ENCODE measurements at places on chromosomes 5 and 9.

DNA sequence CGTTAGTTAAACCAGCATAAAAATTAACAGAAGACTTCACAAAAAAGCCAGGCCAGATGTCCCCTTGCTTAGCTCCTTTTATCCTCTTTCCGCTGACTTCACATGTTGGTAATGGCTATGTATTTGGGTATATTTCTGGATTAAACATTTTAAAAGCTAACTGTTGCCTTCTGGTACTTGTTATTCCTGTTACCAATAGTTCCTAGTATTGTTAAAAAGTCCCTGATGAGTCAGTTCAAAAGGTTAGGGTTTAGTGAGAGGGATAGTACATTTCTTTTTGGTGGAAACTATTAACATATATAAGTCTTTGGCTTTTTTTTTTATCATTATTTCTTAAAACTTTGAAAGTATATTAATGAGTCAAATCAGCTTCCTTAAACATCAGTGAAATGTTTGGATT, 103.2 kb upstream of the ELL2 start:
- DNase-seq = no peak

DNA sequence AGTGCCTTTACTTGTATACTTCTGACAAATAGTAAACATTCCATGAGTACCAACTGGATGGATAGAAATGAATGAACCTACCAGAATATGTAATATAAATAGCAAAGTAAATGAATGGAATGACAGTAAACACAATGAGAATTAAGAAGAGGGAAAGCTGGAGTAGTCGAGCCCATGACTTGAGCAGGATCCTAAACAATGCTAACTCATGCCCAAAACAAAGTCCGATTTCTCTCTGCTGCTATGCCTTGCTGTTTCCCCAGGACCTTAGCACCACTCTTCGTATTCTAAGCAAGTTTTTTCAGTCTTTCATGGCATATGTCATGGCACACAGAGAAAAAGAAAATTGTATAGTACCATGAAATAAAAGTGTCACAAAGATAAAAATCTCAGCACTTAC, 1.8 kb downstream of the XPA start:
- DNase-seq = no peak

- DNase-seq = no peak
These were observed 723 bp upstream of the LCN15 start for GRCh38 chr9:136765041-136765440.

DNA sequence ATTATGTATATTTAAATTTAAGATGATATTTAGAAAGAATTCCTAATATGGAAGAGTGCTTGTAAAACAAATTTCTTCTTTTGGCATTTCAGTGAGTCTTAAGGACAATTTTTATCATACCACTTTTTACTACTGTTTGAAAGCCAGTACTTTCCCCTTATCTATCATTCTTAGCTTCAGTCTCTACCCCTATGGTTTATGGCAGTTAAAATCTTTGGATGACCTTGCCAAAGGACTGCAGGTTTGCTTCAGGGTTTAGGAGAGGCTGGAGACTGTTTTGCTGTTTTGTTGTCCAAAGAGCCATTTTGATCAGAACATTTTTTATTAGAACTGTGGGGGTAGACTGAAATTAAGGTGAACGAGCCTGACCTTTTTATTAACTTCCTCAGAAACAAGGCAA, 30.8 kb downstream of the SLC38A9 start:
- no peak for DNase-seq

Data from T1000 (cell line).